Activated T-helper 1 cell treated with Interleukin-2 at 50 U/mL for 16 hours (primary cell): ENCODE measurements at places on chromosomes 11 and 22.

GRCh38 chr11:89521294-89521693 is 30.1 kb upstream of the NOX4 start:
- no peak for DNase-seq

DNA sequence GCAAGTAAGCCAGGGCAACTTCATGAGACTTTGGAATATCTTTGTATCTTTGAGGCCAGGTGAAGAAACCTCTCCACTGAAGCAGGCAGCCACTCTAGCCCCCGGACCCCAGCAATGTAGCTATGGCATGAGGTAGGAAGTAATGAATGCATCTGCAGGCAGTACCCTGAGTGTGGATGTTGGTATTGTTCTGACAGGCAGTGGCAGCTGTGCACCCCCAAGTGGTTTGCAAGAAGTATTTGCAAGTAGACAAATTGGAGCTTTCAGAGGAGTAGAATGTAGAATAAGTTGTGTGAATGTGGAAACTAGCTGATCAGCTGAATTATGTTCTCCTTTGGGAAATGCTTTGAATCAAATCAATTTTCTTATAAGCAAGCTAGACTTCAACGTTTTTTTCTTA is 194.4 kb upstream of the PGR start:
- DNase-seq, result no peak

DNA sequence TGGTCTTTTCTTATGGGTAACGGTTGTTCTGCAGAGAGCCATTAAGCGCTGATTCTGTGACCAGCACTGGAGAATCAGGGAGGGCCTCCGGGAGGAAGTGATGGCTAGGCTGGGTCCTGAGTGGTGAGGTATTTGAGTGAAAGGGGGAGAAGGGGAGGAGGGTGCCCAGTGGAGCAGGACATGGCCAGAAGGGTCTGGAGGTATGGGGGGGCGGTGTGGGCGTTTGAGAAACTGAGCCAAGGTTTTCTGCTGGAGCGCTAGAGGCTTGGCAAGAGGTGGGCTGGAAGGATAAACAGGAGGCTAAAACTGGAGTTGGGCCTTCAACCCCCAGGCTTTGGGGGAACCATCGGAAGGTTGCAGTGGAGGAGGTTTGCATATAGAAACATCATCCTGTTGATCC is 72.5 kb downstream of the FBLN1 start:
- DNase-seq, result no peak

DNA sequence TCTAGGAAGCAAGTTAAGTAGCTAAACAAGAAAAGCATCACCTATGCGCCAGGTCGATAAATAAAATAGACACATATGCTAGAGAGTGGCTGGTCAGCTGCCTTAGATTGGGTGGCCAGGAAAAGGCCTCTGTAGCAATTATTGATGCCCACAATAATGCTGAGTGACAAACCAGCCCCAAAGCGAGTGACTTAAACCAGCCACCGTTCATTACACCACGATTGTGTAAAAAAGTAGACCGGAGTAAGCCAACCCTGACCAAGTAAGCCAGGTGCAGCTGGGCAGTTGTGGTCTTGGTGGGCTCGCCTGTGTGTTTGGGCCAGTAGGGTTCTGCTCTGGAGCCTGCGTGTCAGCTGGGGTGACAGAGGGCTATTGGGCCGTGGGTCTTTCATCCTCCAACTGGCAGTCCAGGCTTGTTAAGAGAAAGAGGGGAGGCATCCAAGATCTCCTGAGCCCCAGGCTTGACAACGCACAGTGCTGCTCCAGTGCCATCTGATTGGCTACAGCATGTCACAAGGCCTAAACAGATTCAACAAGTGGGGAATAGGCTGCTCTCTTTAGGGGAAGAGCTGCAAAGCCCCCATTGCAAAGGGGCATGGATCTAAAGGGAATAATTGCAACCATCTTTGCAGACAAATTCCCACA is 100.4 kb upstream of the PARVA start:
- no peak for DNase-seq

- DNase-seq, result no peak
Observed at GRCh38 chr11:16185042-16185441, 171.3 kb downstream of the SOX6 start.

DNA sequence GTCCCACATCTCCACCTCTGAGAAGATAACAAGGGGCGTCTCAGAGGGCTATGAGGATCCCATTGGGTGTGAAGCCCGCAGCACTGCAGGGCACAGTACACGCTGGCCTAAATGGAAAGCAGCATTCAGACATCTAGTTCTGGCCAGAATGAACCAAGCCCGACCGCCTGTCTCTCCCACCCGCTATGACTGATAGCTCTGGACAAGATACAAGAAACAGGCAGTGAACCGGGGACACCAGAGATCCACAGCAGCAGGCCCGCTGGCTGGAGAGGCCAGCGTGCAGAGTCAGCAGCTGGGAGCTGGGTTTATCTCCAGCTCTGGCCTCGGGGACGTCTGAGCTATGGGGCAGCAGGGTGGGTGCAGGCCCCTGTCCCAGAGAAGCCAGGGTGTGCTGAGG is 9.6 kb downstream of the CERK start:
- DNase-seq, result no peak

- no peak for DNase-seq
Observed at GRCh38 chr11:66570079-66570849, 1.9 kb upstream of the CTSF start.

DNA sequence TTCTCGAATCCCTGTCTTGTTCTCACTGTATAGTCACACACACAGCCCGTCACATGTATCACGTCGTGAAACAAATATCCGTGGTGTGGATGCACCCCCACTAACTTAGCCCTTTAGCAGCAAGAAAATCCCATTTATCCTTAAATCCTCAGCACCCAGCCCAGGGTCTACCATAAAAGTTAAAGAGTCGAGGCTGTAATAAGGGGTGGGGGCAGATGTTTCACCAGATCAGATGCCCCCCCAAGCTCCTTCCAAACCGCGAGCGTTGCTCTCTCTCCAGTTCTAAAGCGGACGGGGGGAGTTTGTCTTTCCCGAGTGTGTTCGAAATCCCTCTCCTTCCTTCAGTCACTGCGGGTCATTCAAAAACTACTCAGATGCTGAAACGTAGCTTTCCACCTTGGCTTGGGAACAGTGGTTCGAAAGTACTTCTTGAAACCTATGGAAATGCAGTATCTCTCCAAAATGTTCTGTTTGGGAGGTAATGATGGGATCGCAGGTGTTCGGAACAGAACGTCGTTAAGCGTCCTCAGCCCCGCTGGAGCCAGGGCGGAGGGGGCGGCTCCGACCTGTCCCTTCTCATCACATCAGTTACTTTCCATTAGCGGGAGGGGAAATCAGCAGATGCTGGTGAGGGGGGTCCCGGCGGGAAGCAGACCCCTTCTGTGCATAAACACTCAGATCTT is 156.2 kb downstream of the BRD1 start:
- DNase-seq, result no peak

DNA sequence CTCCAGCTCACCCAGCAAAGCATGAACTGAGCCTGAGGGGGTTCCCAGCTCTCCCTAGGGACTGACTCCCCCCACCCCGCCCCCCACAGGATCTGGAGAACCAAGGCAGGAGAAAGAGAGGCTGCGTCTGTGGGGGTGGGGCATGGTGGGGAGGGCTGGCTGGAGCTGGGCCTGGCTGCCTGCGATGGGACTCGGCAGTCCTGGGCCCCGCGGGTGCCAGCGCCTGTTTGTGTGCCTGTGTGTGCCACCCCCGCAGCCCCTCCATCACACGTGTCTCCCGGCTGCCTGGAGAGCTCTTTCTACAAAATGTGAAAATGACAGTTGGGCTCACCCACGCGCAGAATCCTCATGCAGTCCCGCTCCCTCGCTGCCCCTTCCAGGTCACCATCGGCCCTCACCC is 46.8 kb downstream of the CACNA1I start:
- DNase-seq, result no peak

DNA sequence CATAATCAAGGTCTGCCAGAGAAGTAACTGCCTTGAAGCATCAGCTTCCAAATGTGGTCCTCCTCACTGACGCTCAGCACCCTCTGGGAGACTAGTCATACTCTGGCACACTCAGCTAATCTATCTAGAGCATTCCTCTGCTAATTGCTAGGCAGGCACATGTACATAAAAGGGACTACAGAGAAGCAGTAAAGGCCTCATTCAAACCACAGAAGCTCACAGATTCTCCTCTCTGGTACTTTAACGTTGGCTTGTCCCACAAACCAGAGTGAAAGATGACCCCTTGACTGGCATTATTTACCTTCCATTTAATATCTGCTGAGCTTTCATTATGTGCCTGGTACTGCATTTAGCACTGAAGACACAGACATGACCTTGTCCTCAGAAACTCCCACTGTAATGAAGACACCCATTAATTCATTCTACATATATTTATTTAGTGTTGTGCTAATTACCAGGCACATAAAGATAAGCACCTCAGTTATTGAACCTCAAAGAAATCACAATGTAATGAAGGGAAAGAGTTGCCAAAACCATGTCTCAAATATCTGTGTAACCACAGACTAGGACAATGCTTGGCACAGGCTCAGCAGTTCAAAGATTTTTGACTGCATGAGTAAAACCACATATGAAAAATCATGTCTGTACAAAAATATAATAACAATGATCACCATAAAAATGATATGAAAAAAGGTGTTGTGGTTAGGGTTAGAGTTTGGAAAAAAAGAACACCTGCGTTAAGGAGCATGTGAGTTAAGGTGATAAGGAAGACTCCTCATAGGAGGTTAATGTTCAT is 550.4 kb downstream of the DLG2 start:
- DNase-seq, result no peak

DNA sequence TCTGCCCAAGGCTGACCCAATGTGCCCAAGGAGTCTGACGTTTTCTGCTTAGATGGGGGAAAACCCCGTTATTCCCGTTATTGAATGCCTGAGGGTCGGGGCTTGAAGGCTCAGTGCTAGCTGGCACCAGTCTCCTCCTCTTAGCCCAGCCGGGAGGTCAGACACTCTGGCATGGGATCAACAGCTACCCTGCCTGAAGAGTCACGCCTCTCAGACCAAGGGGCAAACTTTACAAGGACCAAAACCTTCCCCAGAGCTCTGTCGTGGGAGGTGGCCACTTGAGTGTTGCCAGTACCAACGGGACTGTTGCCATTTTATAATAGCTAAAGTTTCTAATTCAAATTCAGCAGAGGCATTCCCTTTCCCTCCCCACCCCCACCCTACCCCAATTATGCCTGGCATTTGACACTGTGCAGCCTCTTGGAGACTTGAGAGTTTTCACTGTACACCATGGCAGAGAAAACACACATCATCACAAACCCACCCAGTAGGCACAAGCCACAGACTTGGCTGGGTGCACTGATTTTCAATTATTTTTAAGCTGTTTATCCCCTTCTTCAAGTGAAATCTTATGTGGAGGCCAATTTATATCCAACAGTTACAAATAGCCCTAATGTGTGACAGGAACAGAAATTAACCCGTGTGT is 137.5 kb upstream of the SYT13 start:
- no peak for DNase-seq

GRCh38 chr22:27961680-27962079 is 42.6 kb upstream of the PITPNB start:
- no peak for DNase-seq

DNA sequence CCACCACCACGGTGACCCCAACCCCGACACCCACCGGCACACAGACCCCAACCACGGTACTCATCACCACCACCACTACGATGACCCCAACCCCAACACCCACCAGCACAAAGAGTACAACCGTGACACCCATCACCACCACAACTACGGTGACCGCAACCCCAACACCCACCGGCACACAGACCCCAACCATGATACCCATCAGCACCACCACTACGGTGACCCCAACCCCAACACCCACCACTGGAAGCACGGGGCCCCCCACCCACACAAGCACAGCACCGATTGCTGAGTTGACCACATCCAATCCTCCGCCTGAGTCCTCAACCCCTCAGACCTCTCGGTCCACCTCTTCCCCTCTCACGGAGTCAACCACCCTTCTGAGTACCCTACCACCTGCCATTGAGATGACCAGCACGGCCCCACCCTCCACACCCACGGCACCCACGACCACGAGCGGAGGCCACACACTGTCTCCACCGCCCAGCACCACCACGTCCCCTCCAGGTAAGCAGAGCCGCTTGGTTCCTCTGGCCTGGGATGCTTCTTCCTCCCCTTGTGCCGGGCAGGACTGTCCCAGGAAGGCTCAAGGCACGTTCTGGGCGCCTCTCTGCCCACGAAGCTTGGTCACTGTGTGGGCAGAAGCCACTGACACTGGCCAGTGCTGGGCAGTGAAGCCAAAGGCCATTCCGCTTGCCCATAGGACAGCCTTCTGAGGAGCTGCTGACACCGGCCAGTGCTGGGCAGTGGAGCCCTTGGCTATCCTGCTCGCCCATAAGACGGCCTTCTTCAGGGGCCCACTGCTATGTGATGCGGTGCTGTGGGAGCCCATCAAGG is 25.1 kb downstream of the MUC2 start:
- DNase-seq, result no peak

GRCh38 chr11:131195661-131196517 is 174.5 kb upstream of the NTM start:
- DNase-seq, result no peak

DNA sequence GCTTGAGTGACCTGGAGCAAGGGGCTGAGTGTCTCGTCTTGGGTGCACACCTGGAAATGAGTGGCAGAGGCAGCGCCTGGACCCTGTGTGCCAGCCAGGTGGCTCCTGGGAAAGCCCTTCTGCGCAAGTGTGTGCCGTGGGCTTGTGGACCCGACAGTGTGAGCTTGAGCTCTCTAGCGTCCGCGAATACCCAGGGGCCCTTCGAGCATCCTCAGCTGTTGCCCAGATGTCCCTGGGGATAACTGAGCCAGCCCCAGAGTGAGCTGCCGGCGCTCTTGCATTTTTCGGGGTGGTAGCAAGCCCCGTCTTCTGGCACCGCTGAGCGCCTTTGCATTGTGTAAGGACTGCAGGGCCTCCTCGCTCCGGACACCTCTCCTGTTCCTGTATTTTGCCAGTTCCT is 399.2 kb downstream of the TBC1D22A start:
- no peak for DNase-seq

DNA sequence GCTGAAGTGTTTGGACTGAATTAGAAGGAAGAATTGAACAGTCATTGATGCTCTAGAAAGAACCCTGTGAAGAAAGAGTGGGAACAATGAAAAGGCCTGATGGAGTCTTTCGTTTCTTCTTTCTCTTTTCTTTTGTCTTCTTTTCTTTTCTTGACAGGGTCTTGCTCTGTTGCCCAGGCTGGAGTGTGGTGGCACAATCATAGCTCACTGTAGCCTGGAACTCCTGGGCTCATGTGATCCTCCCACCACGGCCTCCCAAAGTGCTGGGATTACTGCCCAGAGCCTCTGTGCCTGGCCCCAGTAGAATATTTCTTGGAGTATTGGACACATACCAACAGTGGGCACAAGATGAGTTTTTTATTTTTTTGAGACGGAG is 1.1 kb downstream of the FEN1 start:
- no peak for DNase-seq

- no peak for DNase-seq
Observed at GRCh38 chr11:115188188-115188897, 315.9 kb downstream of the CADM1 start.

DNA sequence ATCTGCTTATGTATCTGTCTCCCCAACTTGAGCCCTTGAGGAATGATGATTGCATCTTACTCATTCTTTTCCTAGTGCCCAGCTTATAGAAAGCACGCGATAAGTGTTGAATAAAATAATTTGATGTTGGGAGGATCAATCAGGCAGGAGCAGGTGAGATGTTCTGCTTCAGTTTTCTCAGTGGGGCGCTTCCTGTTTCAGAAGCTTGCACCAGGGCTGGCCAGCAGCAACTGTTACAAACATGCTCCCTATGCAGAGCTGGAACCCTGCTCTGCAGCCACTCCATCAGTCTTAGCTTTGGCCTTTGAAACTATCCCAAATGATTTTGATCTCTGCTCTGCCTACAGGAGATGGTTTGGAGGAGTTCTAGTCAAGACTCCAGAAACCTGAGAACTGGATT is 3.9 kb downstream of the ENDOD1 start:
- no peak for DNase-seq
